ENCODE measurements at places on chromosomes 2 and 18. TPM values are rescaled to one million over a fixed set of nuclear protein-coding genes. Genes with fewer than 3 reads are reported as not detected.

The LINC00305 gene
- total RNA-seq: not detected

The MZT2A gene
- 100 TPM for total RNA-seq

The CREB1 gene
- total RNA-seq: 108 TPM

The PHLPP1 gene
- 14.0 TPM for total RNA-seq

Data from glutamatergic neuron (in vitro differentiated cells).